Activated T-cell treated with anti-CD3 and anti-CD28 coated beads, Interleukin-2, amount 50 U/mL, for 72 hours (primary cell): ENCODE measurements at places on chromosomes 16 and 17.

GRCh38 chr17:29574732-29575510 is 6.4 kb downstream of the TP53I13 start:
- no peak for DNase-seq

GRCh38 chr16:49482690-49483089 is 109.1 kb downstream of the C16orf78 start:
- no peak for DNase-seq

GRCh38 chr16:19366391-19366790 is 51.3 kb upstream of the TMC5 start:
- no peak for DNase-seq

DNA sequence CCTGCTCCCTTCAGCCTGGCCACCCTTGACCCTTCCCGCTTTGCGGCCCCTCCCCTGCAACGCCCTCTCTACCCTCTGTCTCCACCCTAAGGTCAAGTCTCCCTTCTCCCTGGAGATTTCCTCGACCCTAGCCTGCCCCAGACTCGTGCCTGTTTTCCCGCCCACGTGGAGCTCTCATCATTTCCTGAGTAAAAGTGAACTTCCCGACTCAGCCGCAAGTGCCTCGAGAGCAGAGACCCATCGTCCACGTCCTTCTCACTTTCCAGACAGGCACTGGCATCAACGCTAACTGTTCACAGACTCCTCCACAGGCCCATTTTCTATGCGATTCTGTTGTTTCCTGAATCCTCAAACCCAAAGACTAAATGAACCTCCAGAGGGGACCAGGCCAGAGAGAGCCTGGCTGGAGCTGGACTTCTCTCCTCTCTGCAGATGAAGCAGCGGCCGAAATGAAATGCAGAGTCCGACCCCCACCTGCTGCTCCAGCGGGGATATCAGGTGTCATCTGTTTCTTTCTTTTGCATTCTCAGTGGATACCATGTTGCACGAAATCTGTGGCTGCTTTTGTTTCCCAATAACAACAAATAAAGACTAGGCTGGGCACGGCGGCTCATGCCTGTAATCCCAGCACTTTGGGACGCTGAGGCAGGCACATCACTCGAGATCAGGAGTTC is 52.5 kb downstream of the RTN4RL1 start:
- no peak for DNase-seq

DNA sequence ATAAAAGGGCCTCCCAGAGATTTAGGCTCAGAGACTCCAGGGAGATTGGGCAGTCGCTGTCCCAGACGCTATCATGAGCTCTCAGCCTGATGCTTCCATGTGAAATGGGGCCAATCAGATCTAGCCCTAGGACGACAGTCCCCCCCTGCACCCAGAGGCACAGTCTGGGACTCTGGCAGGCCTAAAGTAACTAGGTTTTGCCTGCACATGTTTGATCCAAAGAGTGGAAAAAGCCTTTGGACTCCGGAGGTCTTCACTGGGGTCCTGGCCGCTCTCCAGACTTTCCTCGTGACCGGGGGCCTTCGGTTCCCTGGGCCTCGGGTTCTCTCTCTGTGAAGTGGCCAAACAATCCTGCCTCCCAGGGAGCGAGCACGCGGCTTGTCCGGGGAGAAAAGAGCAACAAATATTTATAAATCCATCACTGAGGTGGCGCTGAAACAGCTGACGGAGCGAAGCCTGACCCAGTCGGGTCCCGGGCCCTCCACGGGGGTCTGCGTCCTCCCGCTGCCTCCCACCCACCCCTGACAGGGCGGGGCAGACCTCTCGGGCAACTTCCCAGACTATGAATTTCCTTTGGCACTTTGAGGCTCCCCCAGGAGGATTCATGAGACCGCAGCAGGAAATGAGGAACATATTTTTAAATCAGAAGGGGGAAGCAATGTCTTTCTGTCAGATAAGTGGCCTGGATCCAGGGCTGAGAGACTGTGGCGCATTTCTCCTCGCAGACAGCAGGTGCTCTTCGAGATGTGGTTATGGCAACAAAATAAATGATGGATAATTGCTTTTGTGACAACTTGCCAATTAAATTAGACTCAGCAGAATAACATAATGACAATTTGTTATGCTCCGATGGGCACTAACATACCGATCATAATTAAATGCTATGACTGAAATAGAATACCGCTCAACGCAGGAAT is 38.9 kb downstream of the MRPS23 start:
- no peak for DNase-seq

DNA sequence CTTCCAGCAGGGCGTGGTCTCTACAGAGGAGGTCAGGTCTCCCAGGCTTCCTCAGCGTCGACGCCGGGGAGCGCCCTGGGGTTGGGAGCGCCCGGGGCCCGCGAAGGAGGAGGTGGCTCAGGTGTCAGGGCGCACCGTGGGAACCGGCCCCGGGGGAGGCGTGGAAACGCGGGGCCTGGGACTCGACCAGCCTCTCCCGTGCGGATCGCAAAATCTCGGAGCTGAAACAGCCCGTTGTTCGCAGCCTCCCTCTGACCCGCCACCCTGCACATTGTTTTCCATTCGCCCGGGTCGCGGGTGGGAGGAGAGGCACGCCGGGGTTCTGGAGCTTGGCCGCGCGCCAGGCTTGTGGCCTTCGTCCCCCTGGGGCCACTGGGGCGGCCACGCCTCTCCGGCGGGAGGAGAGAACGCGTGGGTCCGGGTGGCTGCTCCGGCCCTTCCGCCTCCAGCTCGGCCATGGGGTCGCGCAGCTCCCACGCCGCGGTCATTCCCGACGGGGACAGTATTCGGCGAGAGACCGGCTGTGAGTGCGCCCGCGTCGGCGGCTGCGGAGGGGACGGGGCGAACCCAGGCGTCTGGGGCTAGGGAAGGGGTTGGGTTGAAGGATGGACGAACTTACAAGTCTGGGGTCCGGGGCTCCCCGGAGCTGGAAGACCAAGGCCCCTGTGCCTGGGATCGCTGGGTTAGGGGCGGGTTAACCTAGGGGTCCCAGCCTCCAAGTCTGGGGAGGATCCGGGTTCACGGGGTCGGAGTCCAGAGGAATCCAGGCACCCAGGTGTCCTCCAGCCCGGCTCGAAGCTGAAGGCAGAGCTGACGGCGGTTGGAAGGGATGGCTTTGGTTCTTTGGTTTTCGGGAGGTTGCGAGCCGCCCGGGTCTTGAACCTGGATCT is at the start of gene CHP2:
Gene CHP2 (plus strand): TSS at position 433 of the 890 bp plus-strand sequence. CDS start 24 bp downstream, at position 457.
- DNase-seq: peak; percentile 3

- no peak for DNase-seq
Measured at GRCh38 chr16:13902677-13903076, 17.3 kb upstream of the ERCC4 start.

DNA sequence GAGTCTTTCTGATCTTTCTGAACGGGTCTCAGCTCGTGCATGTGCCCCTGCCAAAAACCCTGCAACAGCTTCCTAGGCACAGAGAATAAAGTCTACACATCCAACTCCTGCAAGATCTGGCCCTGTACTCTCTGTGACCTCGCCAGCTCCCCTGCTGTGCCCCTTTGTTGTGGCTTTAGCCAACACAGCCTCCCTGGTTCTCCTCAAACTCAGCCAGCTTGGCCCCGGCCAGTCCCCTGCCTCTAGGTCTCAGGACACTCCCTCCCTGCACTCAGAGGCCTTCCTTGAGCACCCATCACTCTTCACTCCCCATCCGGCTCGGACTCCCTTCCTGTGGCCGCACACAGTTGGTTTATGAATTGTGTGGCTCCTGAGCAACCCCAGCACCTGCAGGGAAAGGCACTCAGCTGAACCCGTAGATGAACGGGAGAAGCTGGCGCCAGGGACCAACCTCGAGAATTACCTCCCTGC is 1.4 kb downstream of the CEP131 start:
- no peak for DNase-seq

DNA sequence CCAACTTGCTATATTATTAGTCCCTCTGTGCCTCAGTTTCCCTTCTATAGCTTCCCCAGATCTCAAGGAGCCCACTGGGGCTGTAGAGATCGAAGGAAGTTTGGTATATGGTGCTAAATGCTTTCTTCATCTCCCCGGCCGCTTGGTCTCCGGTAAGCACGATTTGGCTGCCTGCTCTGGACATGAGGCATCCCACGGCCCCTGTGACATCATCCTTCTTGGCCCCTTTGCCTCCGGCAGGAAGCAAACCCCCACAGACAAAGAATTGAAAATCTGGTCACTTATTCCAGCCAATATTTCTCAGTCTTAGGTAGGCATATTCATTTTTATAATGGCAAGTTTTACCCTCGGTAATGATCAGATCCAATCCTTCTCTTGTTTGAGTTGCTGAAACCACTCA is 65.8 kb downstream of the WSCD1 start:
- no peak for DNase-seq

GRCh38 chr17:81354954-81355347 is 40.3 kb upstream of the BAHCC1 start:
- no peak for DNase-seq

- no peak for DNase-seq
Measured at GRCh38 chr16:79294568-79294967, 306.0 kb downstream of the MAF start.
